ENCODE measurements at places on chromosomes 11 and 22. TPM values are rescaled to one million over a fixed set of nuclear protein-coding genes. Genes with fewer than 3 reads are reported as not detected.
A peak's percentile ranks its signal among the peaks of the same experiment; 100 is the strongest.

Gene ELF5
- not detected for total RNA-seq

Gene SCN4B
- 0.08 TPM for total RNA-seq

Gene TAGLN
- total RNA-seq: 711 TPM

GRCh38 chr11:86459002-86459385 is 84.3 kb downstream of the CCDC81 start:
- peaks cover 57% of the 10 kb centered on the region for H3K4me1 ChIP-seq
- no peak overlapping the region for H3K4me3 ChIP-seq
- peaks cover 1% of the 10 kb centered on the region for H3K36me3 ChIP-seq
- DNase-seq: no peak

Gene PAX6
- not detected for total RNA-seq

GRCh38 chr11:100816823-100817222 is 129.7 kb downstream of the ARHGAP42 start:
- H3K27ac ChIP-seq: no peak overlapping the region
- H3K4me3 ChIP-seq: no peak overlapping the region

DNA sequence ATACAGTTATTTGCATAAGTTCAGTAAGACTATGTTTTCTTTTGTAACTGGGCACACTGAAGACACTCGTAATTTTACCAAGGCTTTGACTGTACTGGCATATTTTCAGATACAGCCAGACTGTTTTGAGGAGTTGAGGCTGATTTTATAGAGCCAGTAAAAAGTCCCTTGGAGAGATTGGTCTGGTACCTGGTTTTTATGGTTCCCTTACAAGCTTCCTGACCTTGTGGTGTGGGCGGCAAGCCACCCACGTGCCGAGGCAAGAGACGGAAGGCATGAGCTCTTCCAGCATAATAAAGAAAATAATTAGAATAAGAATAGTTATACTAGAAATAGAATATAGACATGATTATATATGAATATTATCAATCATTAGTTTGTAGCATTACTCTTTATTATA is 11.3 kb upstream of the GSTP1 start:
- no peak for DNase-seq
- H3K4me3 ChIP-seq: no peak overlapping the region
- H3K4me1 ChIP-seq: no peaks in the 10 kb centered on the region
- H3K27me3 ChIP-seq: peaks cover 35% of the 10 kb centered on the region
- no peak overlapping the region for H3K27ac ChIP-seq
- H3K36me3 ChIP-seq: no peaks in the 10 kb centered on the region

DNA sequence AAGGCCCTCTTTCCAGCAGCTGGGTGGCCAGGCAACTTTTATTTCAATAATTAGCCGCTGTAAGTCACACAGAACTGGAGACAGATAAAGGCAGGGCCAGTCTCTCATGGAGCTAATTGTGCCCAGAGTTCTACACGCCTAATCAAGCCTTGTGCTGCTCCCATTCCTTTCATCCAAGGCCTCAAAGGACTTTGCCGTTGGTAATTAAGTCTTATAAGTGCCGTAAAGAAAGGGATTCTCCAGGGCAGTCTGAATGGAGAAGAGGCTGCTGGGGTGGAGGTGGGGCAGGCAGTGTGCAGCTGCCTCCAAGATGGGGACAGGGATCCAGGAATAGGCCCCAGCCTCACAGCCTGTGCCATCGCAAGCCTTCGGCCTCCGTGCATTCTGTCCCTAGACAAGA is 357.9 kb downstream of the TENM4 start:
- no peaks in the 10 kb centered on the region for H3K27me3 ChIP-seq
- H3K4me1 ChIP-seq: peaks cover 57% of the 10 kb centered on the region
- H3K4me3 ChIP-seq: no peak overlapping the region
- H3K36me3 ChIP-seq: peaks cover 1% of the 10 kb centered on the region
- DNase-seq: no peak

DNA sequence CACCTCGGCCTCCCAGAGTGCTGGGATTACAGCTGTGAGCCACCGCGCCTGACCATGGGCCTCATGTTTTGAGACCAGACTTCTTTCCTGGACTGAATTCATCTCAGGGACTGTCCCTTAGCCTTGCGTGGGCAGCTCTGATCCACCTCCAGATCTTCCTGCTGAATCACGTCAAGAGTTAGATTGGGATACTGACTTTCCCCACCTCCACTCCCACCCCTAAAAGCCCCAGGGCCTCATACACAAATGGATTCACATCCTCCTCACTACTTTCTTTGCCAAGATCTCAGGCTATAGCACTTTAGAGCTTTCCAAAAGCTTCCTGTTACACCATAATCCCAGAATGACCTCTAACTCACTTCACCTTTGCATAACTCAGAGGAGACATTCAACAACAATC is 12.1 kb downstream of the CCDC87 start:
- no peak overlapping the region for H3K4me3 ChIP-seq
- no peak for DNase-seq
- no peak overlapping the region for H3K27ac ChIP-seq
- H3K4me1 ChIP-seq: peaks cover 6% of the 10 kb centered on the region

DNA sequence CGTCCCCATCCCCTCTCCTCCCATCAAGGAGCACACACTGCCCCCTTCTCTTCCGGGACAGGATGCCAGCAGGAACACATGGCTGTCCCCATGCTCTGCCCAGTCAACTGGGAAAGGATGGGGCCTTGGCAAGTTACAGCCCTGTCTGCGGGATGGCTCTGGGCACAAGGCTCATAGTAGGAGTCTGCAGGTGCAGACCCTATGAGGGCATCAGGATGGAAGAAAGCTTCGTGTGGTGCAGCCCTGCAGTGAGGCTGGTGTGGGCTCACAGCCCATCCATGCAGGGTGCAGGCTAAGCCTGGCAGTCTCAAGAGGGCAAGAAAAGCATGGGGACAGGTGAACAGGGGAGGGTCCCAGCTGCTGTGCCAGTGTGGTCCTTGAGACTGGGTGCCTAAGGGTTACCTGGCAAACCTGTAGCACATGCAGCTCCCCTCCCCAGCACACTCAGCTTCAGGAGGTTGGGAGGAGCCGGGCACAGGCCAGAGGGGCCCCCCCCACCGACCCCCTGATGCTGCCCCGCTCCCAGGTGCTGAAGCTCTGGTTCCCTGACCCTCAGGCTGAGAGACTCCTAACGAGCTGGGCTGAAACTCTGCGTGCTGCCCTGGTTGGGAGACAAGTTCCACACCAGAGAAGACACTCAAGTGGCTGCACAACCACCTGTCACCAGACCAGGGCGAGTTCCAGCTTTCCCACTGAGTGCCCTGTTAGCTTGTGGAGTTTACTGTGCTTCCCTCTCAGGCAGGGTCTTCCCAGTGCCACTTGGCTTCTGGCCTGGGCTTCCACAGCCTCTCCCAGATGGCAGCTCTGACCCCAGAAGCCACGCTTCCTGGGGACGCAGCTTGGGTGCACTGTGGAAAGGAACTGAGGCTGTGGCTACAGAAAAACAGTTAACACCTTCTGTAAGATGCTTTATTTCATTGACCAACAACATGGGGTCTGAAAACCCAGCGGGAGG is 3.3 kb upstream of the SCARF2 start:
- DNase-seq: no peak
- H3K27me3 ChIP-seq: no peaks in the 10 kb centered on the region
- peaks cover 19% of the 10 kb centered on the region for H3K36me3 ChIP-seq
- H3K27ac ChIP-seq: no peak overlapping the region
- H3K4me3 ChIP-seq: no peak overlapping the region

GRCh38 chr11:71184421-71185210 is 67.8 kb downstream of the SHANK2 start:
- H3K4me3 ChIP-seq: no peak overlapping the region
- H3K27ac ChIP-seq: no peak overlapping the region
- DNase-seq: no peak
- H3K4me1 ChIP-seq: no peaks in the 10 kb centered on the region
- no peaks in the 10 kb centered on the region for H3K36me3 ChIP-seq

DNA sequence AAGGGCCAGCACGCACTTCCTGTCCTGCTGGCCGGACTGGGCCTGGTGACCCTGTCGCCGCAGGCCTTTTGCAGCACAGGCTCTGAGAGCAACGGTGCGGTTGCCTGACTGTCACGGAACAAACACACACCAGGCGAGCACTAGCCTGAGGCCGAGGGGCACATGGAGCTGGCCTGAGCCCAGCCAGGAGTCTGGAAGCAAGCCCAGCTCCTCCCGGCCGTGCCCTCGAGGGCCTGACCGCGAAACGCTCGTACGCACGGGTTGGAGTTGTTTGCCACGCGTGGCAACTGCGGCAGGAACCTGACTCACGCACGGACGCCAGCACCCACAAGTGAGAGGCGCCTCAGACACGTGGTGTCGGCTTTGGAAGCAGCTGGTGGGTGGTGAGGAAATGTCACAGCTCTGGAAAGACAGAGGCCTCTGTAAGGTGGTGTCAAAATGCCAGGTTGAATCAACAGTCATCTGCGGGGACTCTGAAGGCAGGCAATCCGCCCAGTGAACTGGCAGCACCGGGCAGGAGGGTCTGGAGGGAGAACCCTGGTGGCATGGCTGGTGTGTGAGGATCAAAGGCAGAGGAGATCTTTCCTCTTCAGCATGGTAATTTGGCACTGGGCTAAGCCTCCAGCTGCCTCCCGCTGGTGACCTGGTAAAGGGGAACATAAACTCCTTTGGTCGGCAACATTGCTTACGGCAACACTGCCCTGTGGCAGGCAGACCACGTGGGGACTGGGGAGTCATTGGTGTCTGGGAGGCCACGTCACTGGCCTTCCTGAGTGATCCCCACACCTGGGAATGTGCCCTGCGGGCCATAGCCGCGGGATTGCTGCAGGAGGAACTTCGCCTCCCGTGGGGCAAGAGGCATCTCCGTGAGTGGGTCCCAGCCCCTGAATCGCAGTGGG is 15.3 kb upstream of the IL17REL start:
- H3K4me3 ChIP-seq: no peak overlapping the region
- H3K4me1 ChIP-seq: peaks cover 9% of the 10 kb centered on the region
- H3K36me3 ChIP-seq: no peaks in the 10 kb centered on the region
- H3K27me3 ChIP-seq: peaks cover 10% of the 10 kb centered on the region

Gene TNNT3
- total RNA-seq: 4.4 TPM

- peaks cover 27% of the 10 kb centered on the region for H3K4me1 ChIP-seq
- no peak overlapping the region for H3K27ac ChIP-seq
- no peak for DNase-seq
- peaks cover 5% of the 10 kb centered on the region for H3K36me3 ChIP-seq
- H3K4me3 ChIP-seq: no peak overlapping the region
Measured at GRCh38 chr22:38167988-38168407, 13.6 kb downstream of the PLA2G6 start.

Gene IL17RA
- 15.5 TPM for total RNA-seq

Gene OR5B21
- not detected for total RNA-seq

- H3K27me3 ChIP-seq: no peaks in the 10 kb centered on the region
- H3K4me3 ChIP-seq: no peak overlapping the region
- H3K27ac ChIP-seq: no peak overlapping the region
- no peaks in the 10 kb centered on the region for H3K36me3 ChIP-seq
- H3K4me1 ChIP-seq: peaks cover 18% of the 10 kb centered on the region
- no peak for DNase-seq
Measured at GRCh38 chr11:393219-394033, 583 bp upstream of the PKP3 start.

DNA sequence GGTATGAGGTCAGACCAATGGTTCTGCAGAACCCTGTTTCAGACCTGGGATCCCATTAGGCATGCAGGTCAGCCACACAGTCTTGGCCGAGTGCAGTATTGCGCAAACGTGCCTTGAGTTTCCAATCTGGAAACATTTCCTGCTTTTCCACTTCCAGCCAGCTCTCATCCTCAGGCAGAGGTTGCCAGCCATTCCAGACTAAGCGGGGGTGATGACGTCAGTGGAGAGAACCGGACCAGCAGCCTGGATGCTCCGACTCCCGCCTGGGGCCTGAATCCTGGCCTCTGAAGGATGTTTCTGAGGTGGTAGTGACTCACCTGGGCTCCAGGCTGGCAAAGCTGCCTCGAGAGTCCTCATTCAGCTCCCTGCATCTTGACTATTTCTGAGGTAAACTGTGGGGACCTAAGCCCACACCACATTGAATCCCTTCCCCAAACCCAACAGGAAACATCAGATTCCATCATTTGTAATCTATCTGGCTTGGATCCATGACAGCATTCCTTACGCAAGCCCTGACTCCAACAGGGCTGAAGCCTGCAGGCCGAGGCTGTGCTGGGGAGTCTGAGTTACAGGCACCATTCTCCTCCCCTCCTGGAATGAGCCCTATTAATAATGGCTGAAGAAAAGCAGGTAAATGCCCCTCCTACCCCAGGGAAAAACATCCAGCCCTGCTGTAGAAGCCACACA is 83.0 kb downstream of the ABTB2 start:
- no peaks in the 10 kb centered on the region for H3K27me3 ChIP-seq
- no peak for DNase-seq
- H3K27ac ChIP-seq: no peak overlapping the region

DNA sequence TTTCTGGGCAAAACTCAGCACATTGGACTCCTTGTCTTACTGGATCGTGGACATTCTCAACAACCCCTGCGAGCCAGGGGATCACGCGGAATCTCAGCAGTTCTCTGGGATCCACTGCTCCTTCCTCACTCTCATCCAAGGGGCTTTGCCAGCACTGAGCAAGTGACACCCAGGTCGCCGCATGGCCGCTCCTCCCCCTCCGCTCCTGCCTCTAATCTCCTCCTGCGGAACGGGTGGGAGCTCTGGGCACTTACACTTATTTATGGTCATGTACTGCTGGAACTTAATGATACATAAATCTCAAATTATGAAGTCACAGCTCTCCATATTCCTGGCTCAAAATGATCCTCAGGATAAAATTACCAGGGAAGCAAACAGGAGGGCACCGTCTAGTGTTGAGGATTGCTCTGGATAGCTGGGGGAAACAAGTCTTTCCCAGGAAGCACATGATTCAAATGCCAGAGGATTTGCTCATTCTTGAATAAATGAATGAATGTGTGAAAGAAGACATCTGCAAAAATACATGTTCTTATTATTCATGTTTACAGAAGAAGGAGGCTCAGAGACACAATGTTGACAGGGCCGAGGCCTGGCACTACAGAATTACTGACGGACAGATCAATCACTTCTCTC is 1077.3 kb downstream of the TBC1D22A start:
- H3K27me3 ChIP-seq: no peaks in the 10 kb centered on the region
- no peak overlapping the region for H3K4me3 ChIP-seq
- peaks cover 45% of the 10 kb centered on the region for H3K4me1 ChIP-seq
- no peaks in the 10 kb centered on the region for H3K36me3 ChIP-seq
- peak overlapping the region; percentile 78 for H3K27ac ChIP-seq

DNA sequence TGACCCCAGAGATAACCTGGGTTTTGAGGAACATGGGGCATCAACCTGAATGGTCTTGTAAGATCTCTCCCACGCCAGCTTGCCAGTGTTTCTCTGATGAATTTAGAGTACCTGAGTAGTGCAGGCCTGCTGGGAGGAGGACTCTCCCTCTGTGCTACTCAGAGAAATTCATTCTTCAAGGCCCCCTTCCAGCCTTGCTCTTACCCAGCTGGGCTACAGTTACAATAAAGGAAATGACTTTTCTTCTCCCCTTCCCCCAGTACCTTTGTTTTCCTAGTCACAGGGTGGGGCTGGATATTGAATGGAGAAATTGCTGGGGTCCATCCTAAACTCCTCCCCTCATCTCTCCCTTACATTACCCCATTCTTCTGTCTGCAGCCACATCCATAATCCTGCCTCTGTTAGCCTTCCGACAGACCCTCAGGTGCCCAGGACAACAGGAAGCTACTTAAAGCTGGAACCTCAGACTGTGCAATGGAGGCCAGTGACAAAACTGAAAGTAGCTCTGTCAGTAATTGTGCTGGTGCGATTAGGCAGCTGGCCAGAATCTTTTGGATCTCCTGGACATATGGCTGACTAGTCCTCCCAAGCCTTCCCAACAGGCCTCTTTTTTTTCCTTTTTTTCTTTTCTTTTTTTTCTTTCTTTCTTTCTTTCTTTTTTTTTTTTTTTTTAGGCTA is 17.4 kb downstream of the LIMK2 start:
- no peak for DNase-seq
- H3K27ac ChIP-seq: peak overlapping the region; percentile 83
- H3K4me3 ChIP-seq: no peak overlapping the region
- H3K36me3 ChIP-seq: no peaks in the 10 kb centered on the region
- no peaks in the 10 kb centered on the region for H3K27me3 ChIP-seq

Gene FJX1
- total RNA-seq: 21.6 TPM

GRCh38 chr11:97269527-97269926 is 879.7 kb downstream of the JRKL start:
- H3K4me3 ChIP-seq: no peak overlapping the region
- H3K4me1 ChIP-seq: no peaks in the 10 kb centered on the region
- H3K27ac ChIP-seq: no peak overlapping the region
